ENCODE measurements at places on chromosomes 6 and 20. TPM values are rescaled to one million over a fixed set of nuclear protein-coding genes. Genes with fewer than 3 reads are reported as not detected.

GRCh38 chr6:120274547-120274946 lies 925.0 kb upstream of the MAN1A1 start:
- no peak overlapping the region for H3K4me3 ChIP-seq
- no peaks in the 10 kb centered on the region for H3K4me1 ChIP-seq
- no peak for DNase-seq
- H3K27me3 ChIP-seq, result no peaks in the 10 kb centered on the region
- no peaks in the 10 kb centered on the region for H3K36me3 ChIP-seq

GRCh38 chr6:160277546-160277945 lies 18.9 kb upstream of the SLC22A2 start:
- H3K27me3 ChIP-seq, result peaks cover 15% of the 10 kb centered on the region
- no peak overlapping the region for H3K4me3 ChIP-seq
- no peak overlapping the region for H3K27ac ChIP-seq
- no peaks in the 10 kb centered on the region for H3K36me3 ChIP-seq

DNA sequence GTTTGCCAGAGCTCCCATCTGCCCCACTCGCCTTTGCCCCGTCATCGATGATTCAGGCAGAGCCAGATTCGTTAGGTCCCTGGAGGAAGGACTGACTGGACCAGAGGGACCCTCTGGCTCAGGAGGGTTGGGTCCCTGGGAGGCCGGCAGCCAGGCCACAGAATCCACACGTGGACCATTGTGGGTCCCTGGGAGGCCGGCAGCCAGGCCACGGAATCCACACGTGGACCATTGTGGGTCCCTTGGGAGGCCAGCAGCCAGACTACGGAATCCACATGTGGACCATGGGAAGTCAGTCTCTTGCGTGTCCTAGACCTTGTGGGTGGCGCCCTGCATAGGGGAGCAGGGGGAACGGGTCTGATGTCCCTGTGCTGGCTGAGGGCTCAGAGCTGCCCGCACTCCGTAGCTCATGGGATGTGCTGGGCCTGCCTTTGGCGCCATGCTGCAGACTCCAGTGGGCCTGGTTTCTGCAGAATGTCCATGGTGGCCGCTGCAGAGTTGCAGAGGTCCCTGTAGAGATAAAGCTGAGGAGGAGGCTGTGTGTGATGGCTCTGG lies 23.5 kb downstream of the UCKL1 start:
- H3K36me3 ChIP-seq, result peaks cover 29% of the 10 kb centered on the region
- no peaks in the 10 kb centered on the region for H3K4me1 ChIP-seq
- H3K27me3 ChIP-seq, result no peaks in the 10 kb centered on the region
- no peak overlapping the region for H3K4me3 ChIP-seq
- H3K27ac ChIP-seq, result no peak overlapping the region
- no peak for DNase-seq

- peak overlapping the region; percentile 90 for H3K27ac ChIP-seq
- peaks cover 28% of the 10 kb centered on the region for H3K36me3 ChIP-seq
- H3K4me1 ChIP-seq, result peaks cover 15% of the 10 kb centered on the region
- peak overlapping the region; percentile 89 for H3K4me3 ChIP-seq
- no peak for DNase-seq
These were observed 15.6 kb downstream of the BTN2A1 start for GRCh38 chr6:26473429-26473757.

DNA sequence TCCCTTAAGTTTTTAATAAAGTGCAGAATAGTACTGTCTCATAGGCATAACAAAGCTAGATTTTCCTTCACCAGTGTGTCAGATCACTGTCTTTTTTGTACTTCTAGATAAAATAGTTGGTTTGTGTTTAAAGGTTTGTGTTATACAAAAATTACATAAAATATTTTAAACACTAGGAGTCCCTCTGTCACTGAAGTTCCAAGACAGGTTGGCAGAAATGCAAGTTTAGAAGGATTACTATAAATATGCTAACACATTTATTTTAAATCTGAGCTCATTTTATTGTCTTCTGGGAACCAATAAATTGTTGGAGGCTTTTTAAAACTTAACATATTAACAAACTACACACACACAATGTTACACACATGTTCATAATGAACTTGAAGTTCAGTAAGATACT lies 30.8 kb upstream of the RUNX2 start:
- no peaks in the 10 kb centered on the region for H3K27me3 ChIP-seq
- H3K36me3 ChIP-seq, result peaks cover 10% of the 10 kb centered on the region
- no peaks in the 10 kb centered on the region for H3K4me1 ChIP-seq
- H3K27ac ChIP-seq, result no peak overlapping the region
- DNase-seq, result no peak

- no peaks in the 10 kb centered on the region for H3K4me1 ChIP-seq
- H3K27ac ChIP-seq, result no peak overlapping the region
- peaks cover 48% of the 10 kb centered on the region for H3K36me3 ChIP-seq
- no peak for DNase-seq
- H3K27me3 ChIP-seq, result no peaks in the 10 kb centered on the region
- H3K4me3 ChIP-seq, result no peak overlapping the region
These were observed 58.0 kb downstream of the TASP1 start for GRCh38 chr20:13580707-13581106.

Gene RAET1G
- total RNA-seq, result 2.1 TPM
